Fibroblast of lung (primary cell): ENCODE measurements at places on chromosomes 5 and 9. TPM values are rescaled to one million over a fixed set of nuclear protein-coding genes. Genes with fewer than 3 reads are reported as not detected.

GRCh38 chr9:109775516-109775915, 4.5 kb upstream of the PALM2AKAP2 start:
- peak; percentile 49 for DNase-seq

DNA sequence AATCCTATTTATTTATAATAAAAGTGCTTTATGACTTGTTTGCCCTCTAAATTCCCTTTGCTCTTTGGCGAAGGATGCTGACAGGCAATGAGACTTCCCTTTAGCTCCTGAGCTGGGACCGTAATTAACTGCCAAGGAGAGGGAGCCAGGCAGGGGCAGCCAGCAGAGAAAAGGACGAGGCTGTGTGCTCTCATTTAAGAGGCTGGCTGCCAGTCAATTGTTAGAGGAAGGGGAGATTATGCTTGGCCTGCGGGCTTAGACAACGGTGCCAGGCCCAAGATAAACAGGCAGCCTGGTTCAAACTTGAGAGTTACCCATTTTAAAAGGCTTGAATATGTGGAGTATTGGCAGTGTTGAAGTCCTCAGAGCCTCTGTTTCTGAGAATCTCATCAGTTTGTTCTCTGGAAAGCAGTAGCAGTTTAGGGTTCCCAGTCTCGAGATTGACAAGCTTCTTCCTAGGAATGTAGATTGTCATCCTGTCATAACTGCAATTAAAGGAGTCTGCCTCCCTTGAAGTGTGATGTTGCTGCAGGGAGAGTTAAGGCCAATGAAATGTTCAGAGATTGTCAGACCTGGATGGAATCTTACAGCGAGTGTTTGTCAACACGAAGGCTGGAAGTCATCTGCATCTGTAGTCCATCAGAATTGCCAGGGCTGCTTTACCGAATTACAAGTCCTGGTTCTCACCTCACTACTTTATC, 113.2 kb downstream of the JAKMIP2 start:
- no peak for DNase-seq

DNA sequence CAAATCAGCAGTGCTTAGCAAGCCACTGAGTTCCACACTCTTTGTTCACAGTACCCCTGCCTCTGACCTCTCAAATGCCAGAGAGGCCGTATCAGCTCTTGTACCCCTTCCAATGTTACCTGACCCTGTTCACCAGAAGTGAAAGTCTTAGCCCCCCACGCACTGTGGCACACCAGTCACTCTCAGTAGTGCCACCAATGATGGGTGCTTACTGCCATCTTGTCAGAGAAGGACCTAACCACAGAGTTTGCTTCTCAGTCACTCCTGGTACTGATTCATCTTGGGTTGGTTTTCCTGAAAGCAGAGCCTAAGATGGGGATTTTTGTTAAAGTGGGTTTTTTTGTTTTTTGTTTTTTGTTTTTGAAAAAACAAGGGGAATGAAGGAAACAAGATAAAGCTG, 28.8 kb upstream of the PANK3 start:
- no peak for DNase-seq

GRCh38 chr9:137157618-137158415, 12.0 kb downstream of the LRRC26 start:
- DNase-seq, result no peak

BRD8 gene
- 38.5 and 47.4 TPM in 2 replicates for total RNA-seq

DNA sequence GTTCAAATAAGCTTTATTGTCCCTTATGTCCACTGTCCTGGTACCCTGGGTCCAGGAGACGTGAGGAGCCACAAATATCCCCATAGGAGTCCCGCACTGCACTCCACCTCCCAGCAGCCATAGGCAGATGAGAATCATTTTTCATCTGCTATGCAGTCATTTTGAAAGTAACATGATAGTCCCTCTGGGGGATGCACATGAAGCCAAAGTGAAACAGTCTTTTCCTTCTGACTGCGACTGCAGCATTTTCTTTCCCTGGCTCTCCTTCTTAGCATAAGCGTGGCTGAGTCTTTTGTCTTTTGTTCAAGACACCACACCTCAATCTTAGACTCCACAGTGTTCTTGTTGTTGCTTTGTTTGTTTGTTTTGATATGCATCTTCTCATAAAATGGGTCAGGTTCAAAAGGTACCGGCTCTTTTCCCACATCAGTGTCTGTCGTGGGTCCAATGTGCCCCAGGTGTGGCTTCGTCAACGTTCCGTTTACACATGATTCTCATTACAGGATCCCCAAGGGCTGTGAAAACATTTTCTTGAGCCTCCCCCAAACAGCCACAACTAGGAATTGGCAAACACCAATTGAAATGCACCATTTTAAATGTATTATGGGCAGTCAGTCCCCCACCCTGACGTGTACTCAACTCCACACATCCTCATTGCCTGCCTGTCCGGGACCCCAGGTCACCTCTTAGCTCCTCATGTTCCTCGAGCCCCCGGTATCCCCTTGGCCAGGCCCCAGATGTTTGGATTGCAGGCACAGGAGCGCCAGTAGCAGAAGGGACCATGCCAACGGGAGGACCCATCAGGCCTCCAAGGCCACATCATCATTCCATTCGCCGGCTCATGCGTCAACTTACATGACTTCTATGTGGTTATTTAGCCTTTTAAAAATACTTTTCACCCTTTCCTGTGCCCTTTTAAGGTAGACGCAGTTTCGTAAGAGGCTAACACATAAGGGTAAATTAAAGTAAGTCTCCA, 237.8 kb upstream of the DAPK1 start:
- peak; percentile 32 for DNase-seq

DNA sequence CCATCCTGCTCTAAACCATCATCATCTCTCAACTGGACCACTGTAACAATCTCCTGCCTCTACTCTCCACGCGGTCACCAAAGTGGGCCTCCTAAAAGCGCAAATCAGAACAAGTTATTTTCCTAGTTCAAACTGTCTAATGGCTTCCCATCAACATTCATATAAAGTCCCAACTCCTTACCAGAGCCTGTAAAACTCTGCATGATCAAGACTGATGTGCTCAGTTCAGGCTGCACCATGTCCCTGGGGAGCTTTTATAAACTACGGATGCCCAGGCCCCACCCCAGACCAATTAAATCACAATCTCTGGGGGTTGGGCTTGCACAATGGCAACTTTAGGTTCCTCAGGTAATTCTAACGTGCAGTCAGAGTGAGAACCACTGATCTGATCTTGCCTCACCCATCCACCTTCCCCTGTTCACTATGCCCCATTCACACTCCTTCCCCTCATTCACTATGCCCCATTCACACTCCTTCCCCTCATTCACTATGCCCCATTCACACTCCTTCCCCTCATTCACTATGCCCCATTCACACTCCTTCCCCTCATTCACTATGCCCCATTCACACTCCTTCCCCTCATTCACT, 129.2 kb downstream of the DCP2 start:
- DNase-seq, result no peak

GRCh38 chr5:8857051-8857450, 688.8 kb downstream of the SEMA5A start:
- no peak for DNase-seq

GRCh38 chr5:44574678-44575077, 185.5 kb upstream of the FGF10 start:
- no peak for DNase-seq

DNA sequence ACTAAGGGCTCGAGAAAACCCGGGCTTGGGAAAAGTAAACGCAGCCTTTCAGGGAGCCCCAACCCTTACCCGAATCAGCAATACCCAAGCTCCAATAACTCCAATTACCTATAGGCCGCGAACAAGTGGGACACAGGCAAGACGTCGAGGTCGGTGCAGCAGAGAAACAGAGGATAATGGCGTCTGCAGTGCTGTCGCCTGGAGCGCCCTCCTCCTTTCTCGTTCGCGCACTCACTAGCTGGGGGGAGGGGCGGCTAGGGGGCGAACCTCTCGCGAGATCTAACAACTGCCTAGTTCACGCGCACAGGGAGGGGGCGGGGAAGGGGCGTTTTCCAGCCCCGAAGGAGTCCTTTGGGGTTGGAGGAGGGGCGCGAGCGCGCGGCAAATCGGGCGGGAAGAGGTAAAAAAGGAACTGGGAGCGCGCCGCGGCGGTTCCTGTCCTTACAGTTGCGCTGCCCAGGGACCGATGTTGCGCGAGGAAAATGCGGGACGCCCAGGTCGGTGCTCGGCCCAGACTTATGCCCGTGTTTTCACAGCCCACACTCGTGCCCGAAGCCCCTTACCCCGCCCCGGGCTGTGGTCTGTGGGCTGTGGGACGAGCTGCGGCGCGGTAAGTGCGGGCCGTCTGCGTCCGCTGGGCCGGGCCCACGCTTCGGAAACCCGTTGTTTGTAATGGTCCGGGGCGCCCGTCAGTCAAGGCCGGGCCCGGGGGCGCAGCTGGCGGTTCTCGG, at the start of gene RMI1:
RMI1 (plus strand) TSS at position 411 of the 731 bp plus-strand sequence. CDS start 20,182 bp downstream, outside the sequence.
- DNase-seq, result peak; percentile 99

- peak; percentile 49 for DNase-seq
These were observed 567.4 kb downstream of the PRR16 start for GRCh38 chr5:121031491-121031890.

FAM78A gene
- 0.33 and 0.51 TPM in 2 replicates for total RNA-seq

DNA sequence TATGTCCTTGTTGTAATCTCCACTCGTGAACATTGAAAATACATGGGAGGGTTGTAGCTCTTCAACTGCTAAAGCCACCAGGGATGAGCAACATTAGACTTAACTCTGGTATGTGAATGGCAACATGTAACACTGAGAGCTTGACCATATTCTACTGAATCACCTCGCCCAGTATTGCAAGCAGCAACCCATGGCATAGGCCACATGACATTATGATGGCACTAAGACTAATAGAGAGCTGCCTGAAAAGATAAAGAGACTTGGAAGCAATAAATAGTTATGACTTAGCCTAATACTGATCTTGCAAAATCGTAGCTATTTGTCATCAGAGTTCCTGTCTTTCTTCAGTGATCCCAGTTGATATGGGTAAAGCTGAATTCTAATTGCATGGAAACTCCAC, 108.4 kb upstream of the NREP start:
- DNase-seq, result no peak

DNA sequence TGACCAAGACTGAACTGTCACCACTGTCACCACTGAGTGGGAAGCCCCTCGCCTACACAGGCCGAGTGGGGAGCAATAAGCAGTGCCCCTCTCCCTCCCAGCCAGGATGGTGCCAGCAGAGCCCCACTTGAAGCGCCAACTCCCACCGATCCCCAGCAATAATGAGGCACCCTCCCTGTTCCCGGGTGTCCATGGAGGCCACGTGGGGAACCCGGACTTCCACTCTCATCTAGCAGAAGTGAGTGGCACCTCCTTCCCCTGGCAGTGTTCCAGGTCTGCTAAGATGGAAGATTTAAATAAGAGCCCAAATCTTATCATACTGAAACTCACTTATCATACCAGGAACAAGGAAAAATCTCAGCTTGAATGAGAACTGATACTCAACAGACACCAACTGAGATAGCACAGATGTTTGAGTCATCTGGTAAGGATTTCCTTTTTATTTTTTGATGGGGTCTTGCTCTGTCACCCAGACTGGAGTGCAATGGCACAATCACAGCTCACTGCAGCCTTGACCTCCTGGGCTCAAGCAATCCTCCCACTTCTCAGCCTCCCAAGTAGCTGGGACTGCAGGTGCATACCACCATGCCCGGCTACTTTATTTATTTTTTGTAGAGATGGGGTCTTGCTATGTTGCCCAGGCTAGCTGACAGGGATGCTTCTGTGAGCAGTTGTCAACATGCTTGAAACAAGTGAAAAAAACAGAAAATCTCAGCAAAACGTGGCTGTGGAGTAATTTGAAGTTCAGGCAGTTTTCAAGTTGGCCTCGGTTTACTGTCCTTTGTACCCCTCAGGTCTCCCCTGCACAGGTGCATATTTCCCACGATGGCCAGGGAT, 29.6 kb upstream of the ASS1 start:
- DNase-seq, result no peak

DNA sequence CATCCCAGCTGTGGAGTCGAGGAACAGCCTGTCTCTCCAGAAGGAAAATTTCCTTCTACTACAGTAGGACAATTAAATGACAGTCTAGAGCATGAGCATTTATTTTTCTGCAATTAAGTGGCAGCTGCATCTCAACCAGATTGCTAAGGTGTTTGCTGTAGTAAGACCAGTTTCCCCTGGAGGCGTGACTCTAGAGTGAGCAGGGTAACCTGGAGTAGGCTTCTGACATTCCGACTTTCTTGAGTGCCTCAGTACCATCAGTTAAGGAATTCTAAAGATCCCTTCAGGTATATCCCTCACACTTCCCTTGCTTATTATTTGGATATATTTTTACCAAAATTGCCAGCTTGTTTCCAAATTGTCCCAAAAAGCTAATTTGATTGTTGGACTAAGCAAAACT, 59.2 kb upstream of the IRX2 start:
- DNase-seq, result no peak

- DNase-seq, result peak; percentile 65
These were observed 1.7 kb downstream of the CBY3 start for GRCh38 chr5:179679014-179679674.
